Stimulated activated CD8-positive, alpha-beta memory T cell treated with anti-CD3 and anti-CD28 coated beads, Interleukin-15, amount 100 ng/mL, for 1 hour (primary cell): ENCODE measurements at places on chromosomes 2 and 18.

DNA sequence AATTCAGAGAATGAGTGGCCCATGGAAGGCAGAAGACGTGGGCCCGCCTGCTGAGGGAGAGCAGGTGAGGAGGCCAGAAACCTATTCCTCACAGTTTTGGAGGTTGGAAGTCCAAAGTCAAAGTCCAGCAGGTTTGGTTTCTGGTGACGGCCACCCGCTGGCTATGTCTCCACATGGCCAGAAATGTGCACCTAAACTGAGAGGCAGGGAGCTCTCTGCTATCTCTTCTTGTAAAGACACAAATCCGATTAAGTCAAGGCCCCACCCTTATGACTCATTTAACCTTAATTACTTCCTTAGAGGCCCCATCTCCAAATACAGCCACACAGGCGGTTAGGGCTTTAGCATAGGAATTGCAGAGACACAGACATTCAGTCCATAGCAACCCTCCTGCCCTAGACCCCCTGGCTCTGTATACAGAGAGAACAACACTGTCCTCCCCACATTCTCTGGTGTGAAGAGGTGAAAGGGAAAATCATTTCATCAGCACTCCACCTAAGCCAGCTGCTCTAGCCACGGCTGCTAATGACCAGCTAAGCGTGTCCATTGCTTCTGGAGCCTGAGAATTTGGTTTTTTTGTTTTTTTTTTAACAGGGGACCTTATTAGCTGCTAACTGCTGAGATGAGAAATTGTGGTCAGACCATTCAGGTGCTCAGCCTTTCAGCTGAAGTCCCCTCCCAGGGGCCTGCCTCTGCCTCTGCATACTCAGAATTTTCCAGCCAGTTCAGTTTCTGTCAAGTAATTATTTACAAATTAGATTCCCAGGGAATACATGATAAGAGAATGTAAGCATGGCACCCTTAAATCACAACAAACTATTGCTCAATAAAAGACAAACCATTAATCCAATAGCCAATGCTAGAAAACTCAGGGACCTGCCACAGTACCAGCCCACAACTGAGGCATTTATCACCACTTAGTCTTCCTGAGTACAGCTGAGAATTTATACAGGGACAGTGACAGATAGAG, 368.7 kb upstream of the ID2 start:
- no peak for DNase-seq

GRCh38 chr18:42025974-42026625, 71.1 kb downstream of the PIK3C3 start:
- DNase-seq: no peak

GRCh38 chr2:236577481-236578410, 8.1 kb downstream of the ACKR3 start:
- DNase-seq: no peak

- DNase-seq: no peak
Observed at GRCh38 chr2:7419814-7420311, 502.7 kb downstream of the RNF144A start.
